ENCODE measurements at places on chromosomes 2 and 18. TPM values are rescaled to one million over a fixed set of nuclear protein-coding genes. Genes with fewer than 3 reads are reported as not detected.

- no peak for DNase-seq
These were observed 143.7 kb downstream of the TPO start for GRCh38 chr2:1556776-1557466.

- no peak for DNase-seq
These were observed 46.1 kb upstream of the SH3BP4 start for GRCh38 chr2:234905547-234906265.

- DNase-seq = no peak
These were observed 12.4 kb upstream of the CHCHD5 start for GRCh38 chr2:112572005-112572404.

GRCh38 chr18:27599202-27599829, 414.2 kb upstream of the CHST9 start:
- peak; percentile 41 for DNase-seq

- DNase-seq = no peak
These were observed 86.8 kb upstream of the ST6GAL2 start for GRCh38 chr2:106972782-106973181.

GRCh38 chr2:97718051-97718882, 4.9 kb downstream of the ZAP70 start:
- no peak for DNase-seq

DNA sequence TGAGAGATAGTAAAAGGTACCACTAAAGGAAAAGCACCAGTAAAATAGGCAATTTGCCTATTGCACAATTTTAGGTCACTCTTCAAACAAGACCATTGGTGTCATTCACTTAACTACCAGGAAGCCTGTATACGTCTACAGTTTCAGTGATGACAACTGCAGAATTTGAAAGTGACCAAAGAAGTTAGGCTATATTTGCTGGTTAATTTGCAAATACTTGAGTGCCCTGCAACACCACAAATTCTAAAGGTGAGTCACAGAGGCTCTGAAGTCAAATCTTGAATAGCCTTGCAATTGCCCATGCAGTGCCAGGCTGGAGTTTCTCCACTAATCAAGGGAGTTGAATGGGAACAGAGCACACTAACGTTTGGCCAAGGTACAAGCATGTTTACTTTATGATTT, 128.7 kb upstream of the CCDC68 start:
- DNase-seq = peak; percentile 14

DNA sequence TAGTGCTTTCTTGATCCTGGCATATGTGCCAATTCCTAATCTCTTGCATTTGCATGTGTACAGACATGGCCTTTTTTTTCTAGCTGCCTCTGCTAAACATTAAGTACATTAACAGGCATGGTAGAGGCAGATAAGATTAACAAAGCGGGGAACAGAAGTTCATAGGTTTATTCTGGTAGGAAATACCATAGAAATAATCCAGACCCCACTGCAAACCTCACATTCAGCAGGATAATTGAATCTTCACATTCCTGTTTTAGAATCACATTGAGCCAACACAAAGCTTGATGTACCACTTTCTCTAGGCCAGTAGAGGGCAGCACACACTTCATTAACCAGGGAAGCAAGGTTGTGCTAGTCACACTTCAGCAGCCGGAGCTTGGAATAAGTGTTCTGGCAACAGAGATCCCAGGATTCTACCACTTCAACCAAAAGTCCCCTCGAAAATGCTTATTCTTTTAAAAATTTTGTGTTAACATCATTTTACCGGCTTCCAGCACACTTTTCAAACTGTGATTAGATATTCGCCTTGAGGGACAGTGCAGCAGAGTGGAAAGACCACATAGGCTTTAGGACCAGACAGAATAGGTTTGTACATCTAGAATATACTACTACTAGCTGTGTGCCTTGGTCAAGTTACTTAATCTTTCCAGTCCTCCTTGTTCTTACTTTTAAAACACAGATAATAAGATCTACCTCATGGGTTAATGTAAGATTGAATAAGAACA, 420.2 kb upstream of the CHST9 start:
- DNase-seq = peak; percentile 54

- DNase-seq = no peak
These were observed 43.0 kb downstream of the NDUFAF7 start for GRCh38 chr2:37274359-37274965.

DNA sequence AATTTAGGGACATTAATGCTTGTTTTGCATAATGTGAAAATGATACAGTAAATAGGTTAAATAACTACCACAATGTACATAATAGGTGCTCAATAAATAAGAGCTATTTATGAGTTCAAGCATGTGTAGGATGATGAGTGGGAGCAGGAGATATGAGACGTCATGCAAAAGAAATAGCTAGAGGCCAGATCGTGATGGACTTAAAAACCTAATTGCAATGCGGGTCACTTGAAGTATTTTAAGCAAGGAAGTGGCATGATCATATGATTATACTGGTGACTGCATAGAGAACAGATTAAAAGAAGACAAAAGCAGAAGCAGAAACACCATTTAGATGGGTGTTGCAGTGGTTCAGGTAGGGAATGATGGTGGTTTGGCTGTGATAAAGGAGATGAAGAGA, 78.0 kb downstream of the HNMT start:
- no peak for DNase-seq

- DNase-seq = no peak
These were observed 75.4 kb upstream of the KCNE4 start for GRCh38 chr2:222976521-222977061.

GRCh38 chr18:5294113-5294456, 1.4 kb downstream of the ZBTB14 start:
- no peak for DNase-seq

GRCh38 chr2:48145845-48146452, 239.7 kb upstream of the FBXO11 start:
- no peak for DNase-seq

Gene ZNF892
- polyA plus RNA-seq = 1.8 TPM

Gene LRRC30
- not detected for polyA plus RNA-seq

Gene CARF
- 3.3 TPM for polyA plus RNA-seq

Gene GFPT1
- 10.1 TPM for polyA plus RNA-seq

Gene CROCC2
- not detected for polyA plus RNA-seq

Gene YWHAQ
- polyA plus RNA-seq = 411 TPM

Gene SLC14A1
- 0.05 TPM for polyA plus RNA-seq

Gene LHCGR
- polyA plus RNA-seq = not detected

Gene RNF144A
- polyA plus RNA-seq = 1.6 TPM

Measured in mammary epithelial cell (primary cell).